ENCODE measurements at places on chromosomes 4 and X.
A peak's percentile ranks its signal among the peaks of the same experiment; 100 is the strongest.

DNA sequence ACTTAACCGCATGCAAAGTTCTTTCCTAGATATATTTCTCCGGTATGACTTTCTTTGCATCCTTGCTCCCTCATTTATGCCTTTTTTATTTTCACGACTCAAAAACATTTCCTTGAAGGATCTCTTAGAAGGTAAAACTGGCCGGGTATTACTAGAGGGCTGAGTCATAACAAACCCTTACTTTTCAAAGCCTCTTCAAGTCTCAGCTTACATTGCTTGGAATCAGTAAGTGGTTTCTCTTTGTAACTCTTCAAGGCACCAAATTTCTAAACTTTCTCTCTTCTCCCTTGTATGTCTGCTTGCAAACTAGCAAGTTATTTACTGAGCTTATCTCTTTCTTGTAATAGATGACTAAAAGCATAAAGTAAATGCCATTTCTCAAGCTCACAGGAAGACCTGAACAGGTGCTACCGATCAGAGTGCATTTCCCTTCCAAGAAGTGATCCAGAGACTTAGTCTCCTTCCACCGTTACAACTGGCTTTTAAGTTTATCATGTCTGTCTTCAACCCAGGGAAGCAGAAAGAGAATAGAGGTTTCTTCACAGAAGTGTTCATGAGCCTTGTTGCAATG is 75.5 kb downstream of the ANXA10 start:
- peaks cover 10% of the 10 kb centered on the region for H3K27me3 ChIP-seq
- H3K4me1 ChIP-seq = no peaks in the 10 kb centered on the region
- no peak for DNase-seq
- H3K36me3 ChIP-seq = no peaks in the 10 kb centered on the region
- no peak overlapping the region for H3K27ac ChIP-seq

- peak; percentile 44 for DNase-seq
- H3K4me1 ChIP-seq = peaks cover 4% of the 10 kb centered on the region
- no peak overlapping the region for H3K27ac ChIP-seq
- no peaks in the 10 kb centered on the region for H3K27me3 ChIP-seq
- H3K36me3 ChIP-seq = no peaks in the 10 kb centered on the region
Observed at GRCh38 chrX:18390941-18391538, 34.4 kb upstream of the CDKL5 start.

DNA sequence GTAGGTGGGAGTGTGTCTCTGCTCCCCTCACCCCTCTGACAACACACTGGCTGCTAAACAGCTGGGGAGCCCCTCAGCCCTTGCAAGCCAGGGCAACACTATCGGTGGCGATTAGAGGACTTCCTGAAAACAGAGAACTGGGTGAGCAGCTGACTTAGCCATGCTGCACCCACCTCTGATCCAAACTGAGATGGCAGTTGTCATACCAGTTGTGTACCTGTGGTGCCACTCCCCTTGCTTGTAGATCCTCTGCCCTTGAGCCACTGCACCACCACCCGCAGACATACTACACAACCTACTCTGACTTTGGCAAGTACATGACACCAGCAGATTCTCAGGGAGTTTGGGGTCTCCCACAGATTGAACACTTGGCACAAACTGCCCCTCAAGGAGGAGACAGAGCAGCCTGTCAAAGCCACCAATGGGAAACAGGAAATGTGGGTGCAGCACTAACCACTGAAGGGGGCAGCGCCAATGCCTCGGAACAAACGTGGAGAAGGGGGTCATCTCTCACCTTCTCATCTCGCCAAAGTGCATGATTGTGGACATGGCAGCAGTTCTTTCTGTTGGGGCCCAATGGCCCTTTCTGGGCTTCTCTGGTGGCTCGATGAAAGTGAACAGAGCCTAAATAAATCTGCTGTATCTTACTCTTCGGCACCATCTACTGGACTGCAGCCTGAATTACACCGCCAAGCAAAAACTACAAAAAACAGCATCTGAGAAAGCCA is 119.8 kb downstream of the NEK1 start:
- no peak overlapping the region for H3K4me3 ChIP-seq
- peak overlapping the region; percentile 4 for H3K27ac ChIP-seq
- H3K4me1 ChIP-seq = peaks cover 13% of the 10 kb centered on the region
- H3K36me3 ChIP-seq = peaks cover 6% of the 10 kb centered on the region

GRCh38 chrX:19627533-19627932 is 112.2 kb upstream of the MAP3K15 start:
- H3K27me3 ChIP-seq = no peaks in the 10 kb centered on the region
- DNase-seq = no peak
- H3K36me3 ChIP-seq = no peaks in the 10 kb centered on the region
- H3K27ac ChIP-seq = peak overlapping the region; percentile 88
- no peak overlapping the region for H3K4me3 ChIP-seq

DNA sequence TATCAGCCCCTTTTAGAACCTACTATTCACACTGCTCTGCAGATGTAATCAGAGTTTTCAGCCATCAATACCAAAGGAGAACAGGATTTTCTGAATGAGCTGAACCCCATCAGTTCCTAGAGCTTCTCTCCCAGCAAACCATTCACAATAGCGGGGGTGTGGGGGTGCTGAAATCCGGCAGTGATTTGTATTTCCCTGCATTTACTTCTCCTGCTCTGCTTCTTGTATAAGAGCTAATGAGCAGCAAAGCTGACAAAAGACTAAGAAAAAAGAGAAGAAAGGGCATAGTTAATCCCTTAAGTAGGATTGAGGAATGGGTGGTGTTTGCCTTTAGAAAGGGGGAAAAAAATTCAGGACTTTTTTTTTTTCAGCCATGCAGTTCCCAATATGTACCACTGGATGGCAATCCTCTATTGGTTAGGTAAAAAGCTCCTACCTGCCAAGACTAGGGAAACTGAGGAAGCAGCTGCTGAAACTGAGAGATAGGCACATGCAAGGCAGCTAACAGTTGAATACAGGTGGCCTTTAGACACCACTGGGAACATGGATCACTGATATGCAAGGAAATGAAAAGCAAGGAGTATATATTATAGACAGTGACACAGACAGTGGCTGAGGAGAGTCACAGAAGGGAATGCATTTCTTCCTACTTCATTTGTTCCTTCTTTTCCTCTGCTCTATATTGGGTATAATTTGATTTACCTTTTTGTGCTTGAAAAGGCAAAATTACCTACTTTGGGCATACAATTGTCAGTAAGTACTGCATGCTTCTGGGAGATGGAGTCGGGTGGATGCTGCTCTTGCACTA is 217.9 kb downstream of the HS6ST2 start:
- no peaks in the 10 kb centered on the region for H3K36me3 ChIP-seq
- no peak overlapping the region for H3K27ac ChIP-seq
- peaks cover 2% of the 10 kb centered on the region for H3K4me1 ChIP-seq
- peaks cover 5% of the 10 kb centered on the region for H3K27me3 ChIP-seq
- H3K4me3 ChIP-seq = no peak overlapping the region

DNA sequence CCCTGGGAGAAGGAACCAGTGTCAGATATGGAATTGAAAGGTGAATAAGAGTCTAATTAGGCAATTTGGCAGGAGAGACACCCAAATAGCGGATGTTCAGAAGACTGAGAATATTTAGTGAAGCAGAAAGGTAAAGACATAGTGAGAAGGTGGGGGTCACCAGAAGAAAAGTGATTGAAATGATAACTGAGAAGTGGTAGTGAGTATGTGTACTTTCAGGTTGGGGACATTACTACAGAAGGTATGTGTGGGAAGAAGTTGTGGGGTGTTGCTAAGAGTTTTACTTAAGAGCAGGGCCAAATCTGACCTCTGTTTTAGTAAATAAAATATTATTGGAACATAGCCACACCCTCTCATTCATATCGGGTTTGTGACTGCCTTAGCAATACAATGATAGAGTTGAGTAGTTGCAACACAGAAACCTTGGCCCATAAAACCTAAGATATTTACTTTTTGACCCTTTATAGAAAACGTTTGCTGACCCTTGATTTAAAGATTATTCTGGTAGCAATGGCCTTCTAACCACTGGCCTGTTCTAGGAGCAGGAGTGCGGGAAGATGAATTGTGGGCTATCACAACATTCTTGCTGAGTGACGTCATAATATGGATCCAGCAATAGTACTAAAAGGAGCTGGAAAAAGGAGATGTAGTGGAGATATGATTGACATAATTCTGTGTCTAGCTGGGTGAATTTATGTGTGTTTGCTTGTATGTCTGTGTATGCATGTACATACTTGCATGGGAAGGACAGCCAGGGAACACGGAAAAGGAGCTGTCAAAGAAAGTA is 115.3 kb downstream of the HS3ST1 start:
- DNase-seq = no peak
- no peaks in the 10 kb centered on the region for H3K27me3 ChIP-seq
- no peaks in the 10 kb centered on the region for H3K4me1 ChIP-seq

DNA sequence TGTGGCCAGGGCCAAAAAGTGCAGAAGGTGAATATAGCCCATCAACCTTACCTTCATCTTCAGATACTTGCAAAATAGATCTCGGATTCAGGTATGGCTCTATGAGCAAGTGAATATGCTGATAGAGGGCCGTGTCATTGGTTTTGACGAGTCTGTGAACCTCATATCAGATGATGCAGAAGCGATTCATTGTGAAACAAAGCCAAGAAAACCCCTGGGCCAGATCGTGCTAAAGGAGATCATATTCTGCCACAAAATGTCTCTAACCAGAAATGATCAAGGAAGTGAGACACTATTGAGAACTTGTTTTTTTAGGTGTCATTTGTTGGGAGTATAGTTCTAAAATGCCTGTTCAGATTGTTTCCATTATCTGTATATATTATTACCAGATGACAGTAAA is 48.3 kb downstream of the PDK3 start:
- H3K4me1 ChIP-seq = peaks cover 5% of the 10 kb centered on the region
- H3K4me3 ChIP-seq = no peak overlapping the region
- peak overlapping the region; percentile 57 for H3K27ac ChIP-seq
- no peaks in the 10 kb centered on the region for H3K27me3 ChIP-seq

GRCh38 chrX:42219231-42219630 is 295.9 kb upstream of the CASK start:
- no peak overlapping the region for H3K27ac ChIP-seq
- H3K4me1 ChIP-seq = no peaks in the 10 kb centered on the region
- H3K4me3 ChIP-seq = no peak overlapping the region
- H3K36me3 ChIP-seq = peaks cover 2% of the 10 kb centered on the region
- H3K27me3 ChIP-seq = no peaks in the 10 kb centered on the region

- H3K27ac ChIP-seq = no peak overlapping the region
- no peaks in the 10 kb centered on the region for H3K4me1 ChIP-seq
- no peak overlapping the region for H3K4me3 ChIP-seq
Observed at GRCh38 chr4:7466215-7466614, 31.5 kb upstream of the PSAPL1 start.

DNA sequence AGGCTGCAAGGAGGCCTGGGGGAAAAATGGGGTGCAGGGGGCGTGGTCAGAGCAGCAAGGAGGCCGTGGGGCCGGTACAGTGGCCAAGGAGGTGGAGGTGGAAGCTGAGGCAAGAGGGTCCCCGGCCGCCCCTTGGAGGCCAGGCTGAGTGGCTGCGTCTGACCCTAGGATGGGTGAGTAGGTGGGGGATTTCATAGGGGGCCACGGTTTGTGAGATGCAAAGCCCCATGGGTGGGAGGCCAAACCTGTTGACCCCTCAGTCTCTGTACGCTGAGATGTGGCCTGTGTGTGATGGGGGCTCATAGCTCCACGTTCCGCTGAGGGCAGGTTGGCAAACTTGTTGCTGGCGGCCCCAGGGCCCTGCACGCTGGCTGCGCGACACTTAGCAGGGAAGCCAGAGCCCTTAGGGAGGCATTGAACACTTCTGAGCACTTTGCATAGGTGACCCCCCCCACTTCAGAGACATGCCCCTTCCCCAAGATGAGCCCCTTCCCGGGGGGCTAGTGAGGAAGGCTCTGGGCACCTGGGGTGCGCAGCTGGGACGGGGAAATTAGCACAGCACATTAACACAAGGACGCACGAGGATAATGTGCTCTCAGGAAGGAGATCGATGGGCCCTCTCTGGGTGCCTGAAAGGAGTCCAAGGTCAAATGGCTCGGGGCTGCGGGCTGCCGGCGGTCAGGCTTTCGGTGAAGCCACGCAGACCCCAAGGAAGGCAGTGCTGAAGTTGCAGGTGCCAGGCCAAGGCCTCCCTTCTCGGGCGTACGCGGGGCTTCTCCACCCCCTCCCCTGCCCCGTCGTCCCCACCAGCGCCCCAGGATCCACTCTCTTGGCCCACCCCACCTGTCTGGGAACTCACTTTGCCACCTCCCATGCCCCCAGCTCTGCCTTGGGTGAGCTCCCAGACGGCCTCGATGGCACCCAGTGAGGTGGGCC is 107.4 kb downstream of the HMX1 start:
- H3K27me3 ChIP-seq = peaks cover 6% of the 10 kb centered on the region
- H3K4me1 ChIP-seq = no peaks in the 10 kb centered on the region
- H3K27ac ChIP-seq = no peak overlapping the region
- DNase-seq = no peak

DNA sequence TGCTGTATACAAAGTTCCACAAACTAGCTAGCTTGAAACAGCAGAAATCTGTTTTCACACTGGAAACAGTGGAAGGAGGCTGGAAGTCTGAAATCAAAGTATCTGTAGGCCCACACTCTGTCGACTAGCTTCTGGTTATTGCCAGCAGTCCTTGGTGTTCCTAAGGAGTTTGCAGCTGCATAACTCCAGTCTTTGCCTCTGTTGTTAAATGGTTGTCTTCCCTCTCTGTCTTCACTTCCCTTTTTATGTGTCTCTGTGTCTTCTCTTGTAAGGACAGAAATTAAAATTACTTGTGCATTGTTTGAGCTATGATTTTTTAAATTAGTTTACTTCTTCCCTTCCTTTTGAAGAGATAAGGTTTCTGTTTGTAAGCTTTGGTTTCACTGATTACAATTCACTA is 8.2 kb downstream of the MTHFD2L start:
- H3K36me3 ChIP-seq = peaks cover 3% of the 10 kb centered on the region
- peak overlapping the region; percentile 45 for H3K27ac ChIP-seq
- H3K4me1 ChIP-seq = peaks cover 4% of the 10 kb centered on the region
- H3K4me3 ChIP-seq = no peak overlapping the region

GRCh38 chr4:39936565-39937418 is 40.9 kb downstream of the PDS5A start:
- H3K27me3 ChIP-seq = no peaks in the 10 kb centered on the region
- H3K4me3 ChIP-seq = peak overlapping the region; percentile 25

DNA sequence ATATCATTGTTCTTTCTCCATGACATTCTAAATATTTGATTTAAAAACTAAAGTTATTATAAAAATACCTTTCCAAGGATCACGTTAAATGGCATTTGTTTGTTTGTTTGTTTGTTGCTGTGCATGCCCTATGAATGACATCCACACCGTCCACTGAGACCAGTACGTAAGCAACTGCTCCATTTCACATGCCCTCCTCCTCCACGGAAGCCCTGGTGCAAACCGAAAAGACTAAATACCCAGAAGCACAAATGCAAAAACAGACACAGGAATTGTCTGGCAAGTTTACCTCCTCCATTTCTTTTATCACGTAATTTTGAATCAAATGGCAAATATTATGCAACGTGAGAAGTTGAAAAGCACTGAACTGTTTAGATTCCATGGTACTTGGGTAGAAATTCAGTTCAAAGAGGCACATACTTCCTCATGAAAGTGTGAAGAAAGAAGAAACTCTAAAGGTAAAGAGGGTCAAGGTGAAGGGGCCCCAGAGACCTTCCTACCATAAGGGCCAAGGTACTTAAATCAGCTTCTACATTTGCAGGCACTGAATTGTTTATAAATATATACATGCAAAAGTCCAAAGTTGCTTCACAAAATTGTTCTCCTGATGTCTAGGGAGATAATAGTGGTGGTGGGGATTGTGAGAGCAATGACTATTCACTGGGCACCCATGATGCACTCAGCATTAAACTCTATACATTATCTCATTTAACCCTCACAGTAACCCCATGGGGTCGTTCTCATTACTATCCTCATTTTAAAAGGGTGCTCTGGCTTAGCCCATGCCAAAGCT is 23.4 kb downstream of the IRF2 start:
- no peaks in the 10 kb centered on the region for H3K36me3 ChIP-seq
- peak overlapping the region; percentile 61 for H3K27ac ChIP-seq
- no peak for DNase-seq
- peaks cover 57% of the 10 kb centered on the region for H3K4me1 ChIP-seq
- H3K4me3 ChIP-seq = no peak overlapping the region

GRCh38 chrX:40651620-40652223 is 4.4 kb upstream of the CXorf38 start:
- peaks cover 2% of the 10 kb centered on the region for H3K36me3 ChIP-seq
- H3K27ac ChIP-seq = peak overlapping the region; percentile 82
- peaks cover 2% of the 10 kb centered on the region for H3K4me1 ChIP-seq
- DNase-seq = peak; percentile 37
- no peaks in the 10 kb centered on the region for H3K27me3 ChIP-seq

Data from T-helper 17 cell (primary cell).